Inflammatory macrophage treated with lipopolysaccharide for 1 hour (primary cell): ENCODE measurements at places on chromosomes 16 and 17.

DNA sequence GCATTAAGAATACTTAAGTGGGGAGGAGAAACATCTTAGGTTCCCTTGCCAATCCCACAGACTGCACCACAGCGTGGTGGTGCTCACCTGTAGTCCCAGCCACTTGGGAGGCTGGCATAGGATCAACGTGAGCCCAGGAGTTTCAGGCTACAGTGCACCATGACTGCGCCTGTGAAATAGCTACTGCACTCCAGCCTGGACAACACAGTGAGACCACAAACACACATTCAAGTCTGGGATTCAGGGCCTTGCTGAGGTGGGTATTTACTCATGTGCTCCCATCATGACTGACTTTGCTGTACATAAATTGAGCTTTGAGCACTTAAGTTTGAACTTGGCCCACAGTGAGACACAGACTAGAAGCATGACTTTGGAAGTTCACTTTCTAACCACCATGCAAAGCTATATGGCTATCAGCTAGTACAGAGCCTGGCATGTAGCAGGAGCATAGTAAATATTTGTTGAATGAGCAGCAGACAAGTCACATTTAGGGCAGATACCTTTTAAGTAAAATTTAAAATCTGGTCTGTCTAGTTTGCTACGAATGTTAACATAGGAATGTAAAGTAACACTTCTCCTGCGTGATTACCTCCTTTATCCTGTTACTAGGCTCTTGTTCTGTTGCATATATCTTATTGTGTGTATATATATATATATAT lies 33.5 kb downstream of the CEP95 start:
- DNase-seq, result no peak

DNA sequence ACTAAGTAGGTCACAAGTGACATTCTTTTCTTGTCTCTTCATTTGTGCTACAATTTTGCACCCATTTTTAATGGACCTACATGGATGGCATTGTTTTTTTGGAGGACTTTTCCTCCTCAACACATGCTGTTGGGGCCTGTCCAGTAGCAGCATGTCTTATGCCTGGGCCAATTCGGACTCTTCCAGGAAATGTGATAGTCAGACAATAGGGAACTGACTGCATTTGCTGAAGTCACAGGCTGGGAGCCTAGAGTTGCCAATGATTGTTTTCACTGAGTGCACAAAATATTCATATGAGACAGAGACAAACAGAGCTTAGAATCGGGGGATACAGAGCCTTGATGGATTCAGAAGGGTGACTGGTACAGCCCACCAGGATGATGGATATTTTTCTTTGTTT lies 867.3 kb upstream of the GOT2 start:
- DNase-seq, result no peak

GRCh38 chr16:17571499-17572093 lies 100.8 kb upstream of the XYLT1 start:
- no peak for DNase-seq

DNA sequence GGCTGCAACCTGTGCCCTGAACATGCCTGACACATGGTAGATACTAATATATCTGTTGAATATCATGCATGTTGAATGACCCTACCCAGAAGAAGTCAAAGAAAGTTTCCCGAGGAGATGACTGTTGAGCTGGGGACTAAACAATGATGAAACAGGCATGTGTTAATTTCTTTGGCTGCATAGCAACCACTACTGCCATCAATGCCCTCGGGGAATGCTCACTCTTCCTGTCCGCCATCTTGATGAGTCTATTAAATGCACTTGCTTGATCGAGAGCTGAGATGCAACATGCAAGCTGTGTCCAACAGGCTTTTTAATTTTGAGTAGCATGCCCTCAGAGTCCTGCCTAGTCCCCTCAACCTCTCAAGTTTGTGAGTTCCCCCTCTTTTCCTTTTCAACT lies 31.3 kb downstream of the GRIN2A start:
- no peak for DNase-seq

GRCh38 chr17:27384261-27384701 lies 72.0 kb upstream of the KSR1 start:
- no peak for DNase-seq

- no peak for DNase-seq
Measured at GRCh38 chr16:12793120-12793864, 10.4 kb downstream of the CPPED1 start.
